ENCODE measurements at places on chromosomes 7 and 10. TPM values are rescaled to one million over a fixed set of nuclear protein-coding genes. Genes with fewer than 3 reads are reported as not detected.

The RARRES2 gene
- not detected for polyA plus RNA-seq

The TNPO3 gene
- polyA plus RNA-seq, result 43.2 TPM

The C10orf105 gene
- polyA plus RNA-seq, result not detected

The GIMAP4 gene
- not detected for polyA plus RNA-seq

The CCDC172 gene
- not detected for polyA plus RNA-seq

The CYP3A4 gene
- polyA plus RNA-seq, result not detected

The RTKN2 gene
- 1.8 TPM for polyA plus RNA-seq

The SLC26A5 gene
- not detected for polyA plus RNA-seq

The PAX4 gene
- not detected for polyA plus RNA-seq

DNA sequence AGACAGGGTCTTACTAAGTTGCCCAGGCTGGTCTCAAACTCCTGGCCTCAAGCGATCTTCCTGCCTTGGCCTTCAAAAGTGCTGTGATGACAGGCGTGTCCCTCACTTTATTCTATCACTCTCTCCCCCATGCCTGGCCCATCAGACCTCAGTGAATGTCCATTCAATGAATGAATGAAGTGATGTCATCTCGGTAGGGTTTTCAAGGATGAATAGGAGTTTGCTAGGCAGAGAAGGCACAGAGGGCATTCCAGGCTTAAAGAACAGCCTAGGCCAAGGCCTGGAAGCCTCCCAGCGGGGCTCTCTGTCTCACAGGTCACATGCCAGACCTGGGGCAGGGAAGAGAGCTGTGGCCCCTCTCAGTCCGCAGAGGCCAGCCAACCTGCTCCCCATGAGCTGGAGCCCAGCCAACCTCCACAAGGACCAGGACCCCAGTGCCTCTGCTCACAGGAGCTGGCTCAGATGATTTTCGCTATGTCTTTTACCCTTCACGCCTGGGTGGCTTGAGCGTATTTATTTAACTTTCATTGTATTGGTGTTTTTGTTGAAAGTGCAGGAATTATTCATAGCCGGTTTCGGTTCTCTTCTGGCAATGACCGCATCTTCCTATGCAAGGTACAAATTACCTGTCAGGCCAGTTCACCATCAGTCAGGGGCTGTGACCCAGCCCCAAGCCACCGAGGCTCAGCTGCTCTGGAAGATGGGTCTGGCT lies 11.8 kb upstream of the TNRC18 start:
- DNase-seq, result no peak

DNA sequence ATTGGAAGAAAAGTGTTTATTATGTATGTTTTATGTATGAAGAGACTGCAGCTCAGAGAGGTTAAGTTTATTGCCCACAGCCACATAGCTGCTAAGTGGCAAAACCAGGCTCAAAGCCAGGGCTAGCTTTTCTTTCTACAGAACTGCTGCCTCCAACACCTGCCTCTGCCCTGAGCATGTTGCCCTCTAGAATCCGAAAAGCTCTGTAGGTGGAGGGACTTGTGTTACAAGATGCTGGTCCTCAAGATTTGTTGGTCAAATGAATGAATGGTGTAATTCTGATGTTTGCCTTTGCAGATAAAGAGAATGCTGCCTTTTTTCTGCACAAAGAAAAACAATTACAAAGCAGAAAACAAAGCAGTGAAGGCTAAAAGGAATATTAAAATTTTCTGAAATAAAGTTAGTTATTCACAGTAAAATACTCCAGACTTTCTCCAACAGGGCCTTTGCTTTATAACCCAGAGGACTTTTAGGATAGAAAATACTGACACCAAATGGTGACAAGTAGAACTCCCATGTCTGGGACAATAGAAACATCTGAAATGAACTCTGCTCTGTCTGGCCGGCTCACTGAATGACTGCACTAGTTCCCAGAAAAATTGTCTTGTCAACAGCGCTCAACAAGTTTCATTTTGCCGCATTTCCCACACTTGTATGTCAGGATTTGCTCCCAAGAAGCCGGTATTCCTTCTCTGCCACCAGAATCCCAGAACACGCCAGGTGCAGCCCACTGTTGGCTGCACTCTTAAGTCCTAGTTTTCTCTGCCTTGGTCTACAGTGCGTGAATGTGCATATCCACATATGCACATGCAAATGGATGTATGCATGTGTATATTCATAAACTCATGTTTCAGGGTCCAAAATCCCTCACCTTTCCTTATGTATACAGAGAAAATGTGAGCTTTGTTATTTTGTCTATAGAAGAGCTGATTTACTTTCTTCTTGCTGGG lies 11.0 kb upstream of the DNTT start:
- DNase-seq, result peak; percentile 59

- no peak for DNase-seq
Measured at GRCh38 chr7:27966219-27966780, 214.3 kb downstream of the JAZF1 start.

DNA sequence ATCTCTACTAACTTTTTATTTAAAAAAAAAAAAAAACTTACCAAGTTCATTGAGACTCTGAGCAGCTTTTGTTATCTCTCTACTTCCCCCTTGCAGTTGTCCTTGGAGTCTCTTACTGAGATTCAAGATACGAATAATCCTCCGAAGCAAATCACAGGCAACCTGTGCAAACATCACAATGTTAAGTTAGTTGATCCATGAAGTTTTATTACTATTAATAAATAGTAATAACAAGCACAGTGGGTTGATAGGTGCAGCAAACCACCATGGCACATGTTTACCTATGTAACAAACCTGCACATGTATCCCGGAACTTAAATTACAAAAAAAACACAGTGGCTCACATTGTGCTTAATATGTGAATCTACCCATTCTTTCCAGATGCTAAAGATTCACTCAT lies 36.5 kb downstream of the COG5 start:
- DNase-seq, result no peak

- peak; percentile 14 for DNase-seq
Measured at GRCh38 chr10:94439275-94439861, 37.0 kb downstream of the TBC1D12 start.

- DNase-seq, result no peak
Measured at GRCh38 chr7:100200693-100201092, 19.1 kb upstream of the PVRIG start.

DNA sequence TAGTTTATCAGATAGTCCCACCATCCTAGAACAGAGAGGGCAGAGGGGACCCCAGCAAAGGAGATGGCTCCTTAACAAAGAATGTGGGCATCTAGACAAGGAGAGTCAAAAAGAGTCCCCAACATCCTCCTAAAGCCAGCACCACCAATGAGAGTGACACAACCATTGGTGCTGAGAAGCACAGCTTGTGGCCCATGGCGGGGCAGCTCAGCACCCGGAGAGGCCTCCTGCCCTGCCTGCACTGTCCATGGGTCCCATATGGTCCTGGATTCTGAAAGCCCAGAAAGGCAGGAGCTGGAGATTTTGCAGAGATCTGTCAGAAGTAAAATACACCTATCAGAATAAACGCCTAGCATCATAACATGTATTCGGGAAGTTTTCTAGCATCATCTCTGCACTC lies 311.8 kb upstream of the ZNF32 start:
- no peak for DNase-seq

- DNase-seq, result no peak
Measured at GRCh38 chr10:120575411-120575810, 118.4 kb downstream of the PLPP4 start.

DNA sequence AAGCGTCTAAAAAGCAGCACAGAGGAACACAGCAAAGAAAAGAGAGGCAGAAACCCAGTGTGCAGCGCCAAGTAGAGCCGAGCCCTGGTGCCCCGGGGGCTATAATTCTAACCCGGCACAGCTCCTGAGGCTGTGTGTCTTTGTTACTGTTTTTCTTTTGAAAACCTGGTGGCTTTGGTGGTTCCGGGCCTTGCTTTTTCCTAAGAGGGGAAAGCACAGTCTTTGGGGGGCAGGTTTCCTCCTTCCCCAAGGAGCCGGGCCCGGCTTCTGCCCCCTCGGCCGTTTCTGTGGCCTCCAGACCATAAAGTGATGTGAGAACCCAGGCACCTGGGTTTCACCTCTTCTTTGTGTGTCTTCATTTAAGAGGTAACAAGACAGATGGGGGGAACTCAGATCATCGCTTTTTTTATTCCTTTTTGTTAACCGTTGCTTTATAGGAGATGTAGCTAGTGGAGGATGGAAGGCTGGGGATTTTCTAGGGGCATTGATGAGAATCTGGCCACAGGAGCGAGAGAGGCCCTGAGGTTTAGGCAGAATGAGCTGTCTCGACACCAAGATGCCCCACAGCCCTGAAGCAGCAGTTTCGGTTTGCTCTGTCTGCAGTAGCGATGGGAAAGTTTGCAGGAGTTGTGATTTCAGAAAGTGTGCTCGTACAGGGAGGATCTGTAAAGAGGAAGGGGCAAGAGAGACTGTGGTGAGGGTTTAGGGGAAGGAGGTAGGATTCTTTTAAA lies 367.8 kb upstream of the GALNT17 start:
- no peak for DNase-seq

DNA sequence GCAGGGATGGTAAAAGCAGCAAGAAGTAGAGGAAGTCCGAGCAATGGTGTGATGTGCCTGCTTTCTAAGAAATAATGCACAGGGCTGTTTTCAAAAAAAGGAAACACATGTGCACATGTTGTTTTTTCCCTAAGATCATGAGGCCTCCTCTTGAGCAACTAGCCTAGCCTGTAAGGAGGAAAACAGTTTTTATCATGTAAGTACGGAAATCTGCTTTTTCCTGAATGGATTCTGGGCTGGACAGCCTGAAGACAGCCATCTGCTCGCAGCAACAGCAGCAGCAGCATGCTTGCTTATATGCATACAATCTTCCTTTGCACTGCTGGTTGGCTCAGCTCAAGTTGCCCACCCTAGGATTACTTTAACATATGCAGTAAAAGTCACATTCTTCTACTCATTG lies 87.1 kb downstream of the HIBADH start:
- DNase-seq, result no peak

DNA sequence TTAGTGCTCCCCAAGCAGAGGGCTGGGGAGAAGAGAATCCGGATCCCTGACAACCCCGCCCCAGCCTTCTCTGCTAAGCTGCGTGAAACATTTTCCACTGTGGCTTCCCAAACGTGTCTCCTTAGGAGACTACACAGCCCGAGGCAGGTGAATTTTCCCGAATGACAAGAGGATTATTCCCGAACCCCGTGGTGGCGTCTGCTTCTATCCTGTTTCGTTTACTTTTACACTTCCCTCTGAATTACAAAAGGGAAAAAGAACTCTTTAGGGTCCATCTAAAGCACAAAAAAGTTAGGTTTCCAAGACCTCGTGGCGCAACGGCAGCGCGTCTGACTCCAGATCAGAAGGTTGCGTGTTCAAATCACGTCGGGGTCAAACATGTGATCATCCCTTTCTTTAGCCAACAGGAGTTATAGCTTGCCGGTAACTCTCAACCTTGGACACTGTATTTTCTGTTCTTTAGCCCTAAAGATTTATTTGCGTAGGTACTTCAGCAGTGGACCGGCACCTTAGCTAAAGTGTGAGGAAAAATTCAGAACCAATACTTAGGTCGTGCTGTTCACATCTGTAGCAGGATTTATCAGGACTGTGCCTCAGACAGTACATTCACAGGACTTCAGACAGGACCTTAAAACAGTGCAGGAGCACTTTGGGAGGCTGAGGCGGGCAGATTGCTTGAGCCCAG lies 3.2 kb upstream of the ZNF789 start:
- peak; percentile 38 for DNase-seq

- no peak for DNase-seq
Measured at GRCh38 chr10:44306762-44307161, 78.1 kb downstream of the CXCL12 start.

GRCh38 chr10:93280699-93281366 lies 201.3 kb downstream of the MYOF start:
- no peak for DNase-seq

GRCh38 chr10:79123547-79123963 lies 54.8 kb downstream of the ZMIZ1 start:
- no peak for DNase-seq

- no peak for DNase-seq
Measured at GRCh38 chr10:100634034-100634433, 98.3 kb downstream of the HIF1AN start.

- peak; percentile 48 for DNase-seq
Measured at GRCh38 chr10:69644658-69645295, 14.7 kb downstream of the FAM241B start.

DNA sequence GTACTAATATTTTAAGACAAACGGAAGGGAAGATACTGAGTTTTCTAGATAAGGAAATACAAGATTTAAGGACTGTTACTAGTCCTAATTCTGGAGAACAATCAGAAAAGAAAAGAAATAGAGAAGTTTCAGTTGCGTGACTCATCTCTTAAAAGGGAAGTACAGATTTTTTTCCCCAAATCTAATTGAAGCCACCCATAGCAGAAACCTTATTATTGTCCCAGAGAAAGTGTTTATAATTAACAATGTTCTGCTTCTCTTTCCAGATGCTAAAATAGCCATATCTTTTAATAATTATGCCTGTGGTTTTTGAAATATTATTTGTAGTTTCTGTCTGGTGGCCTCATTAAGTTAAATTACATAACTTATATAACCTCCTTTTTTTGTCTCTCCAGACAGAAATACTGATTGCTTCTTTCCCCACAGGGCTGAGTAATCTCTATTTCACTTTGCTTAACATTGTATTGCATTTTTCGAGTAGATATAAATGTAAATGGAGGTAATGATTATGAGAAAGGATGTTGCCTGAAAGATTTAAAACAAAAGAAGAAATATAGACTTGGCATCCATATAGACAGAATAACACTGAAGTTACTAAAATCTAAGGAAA lies 240.7 kb upstream of the MBL2 start:
- no peak for DNase-seq

Measured in A549 (cell line).